Right forelimb (tissue), 1 donor: ENCODE measurements at places on chromosomes 2 and 18.

- DNase-seq: no peak
Measured at GRCh38 chr2:156110890-156111289, 221.6 kb downstream of the NR4A2 start.

DNA sequence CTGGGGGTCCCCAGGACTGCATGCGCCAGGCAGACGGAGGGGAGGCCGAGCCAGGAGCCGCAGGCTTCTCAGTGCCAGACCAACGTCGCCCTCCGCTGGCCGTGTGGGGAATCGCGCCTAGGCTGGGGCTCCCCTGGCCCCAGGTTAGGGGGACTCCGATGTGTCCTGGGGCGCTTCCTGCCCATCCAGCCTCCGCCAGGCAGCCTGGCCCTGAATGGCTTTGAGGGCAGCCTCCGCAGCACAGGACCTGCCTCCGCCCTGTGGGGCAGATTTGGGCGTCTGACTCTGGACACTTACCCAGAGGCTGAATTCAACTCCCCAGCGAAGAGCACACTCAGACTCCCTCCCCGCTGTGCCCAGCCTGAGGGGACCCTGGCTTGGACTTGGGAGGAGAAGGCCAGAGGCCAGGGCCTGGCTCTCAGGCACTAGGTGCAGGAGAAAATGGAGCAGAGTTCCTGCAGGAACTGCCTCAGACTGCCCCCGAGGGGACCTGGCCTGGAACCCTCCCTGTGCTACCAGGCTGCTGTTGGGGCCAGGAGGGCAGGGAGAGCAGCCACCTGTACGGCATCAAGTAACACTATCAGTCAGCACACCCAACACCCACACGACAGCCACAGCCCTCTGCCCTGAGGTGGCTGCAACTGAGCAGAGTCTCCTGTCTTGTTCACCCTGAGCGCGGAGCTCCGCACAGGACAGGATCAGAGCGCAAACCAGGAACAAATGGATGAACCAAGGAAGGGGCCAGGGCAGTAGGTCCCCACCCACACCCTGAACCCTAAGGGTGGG is 597 bp upstream of the TEKT4 start:
- DNase-seq: peak; percentile 33

GRCh38 chr18:63102941-63103744 is 216.4 kb downstream of the BCL2 start:
- DNase-seq: no peak

DNA sequence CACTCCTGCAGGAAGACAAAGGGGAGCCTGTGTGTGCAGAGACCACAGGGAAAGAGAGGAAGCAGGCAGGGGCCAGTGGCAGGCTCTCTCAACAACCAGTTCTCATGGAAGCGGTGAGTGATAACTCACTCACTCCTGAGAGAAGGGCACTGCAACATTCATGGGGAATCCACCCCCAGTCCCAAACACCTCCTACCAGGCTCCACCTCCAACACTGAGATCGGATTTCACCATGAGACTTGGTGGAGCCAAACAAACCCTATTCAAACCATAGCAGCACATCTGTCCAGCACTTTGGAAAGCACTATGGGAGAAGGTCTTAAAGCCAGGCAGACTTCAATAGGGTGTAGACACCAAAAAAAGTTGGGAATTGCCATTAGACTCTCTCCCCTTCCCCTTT is 345.7 kb upstream of the SPRED2 start:
- DNase-seq: no peak

- no peak for DNase-seq
Measured at GRCh38 chr2:187313831-187314230, 134.2 kb downstream of the CALCRL start.

GRCh38 chr2:219733106-219733505 is 105.7 kb downstream of the SLC4A3 start:
- DNase-seq: no peak

DNA sequence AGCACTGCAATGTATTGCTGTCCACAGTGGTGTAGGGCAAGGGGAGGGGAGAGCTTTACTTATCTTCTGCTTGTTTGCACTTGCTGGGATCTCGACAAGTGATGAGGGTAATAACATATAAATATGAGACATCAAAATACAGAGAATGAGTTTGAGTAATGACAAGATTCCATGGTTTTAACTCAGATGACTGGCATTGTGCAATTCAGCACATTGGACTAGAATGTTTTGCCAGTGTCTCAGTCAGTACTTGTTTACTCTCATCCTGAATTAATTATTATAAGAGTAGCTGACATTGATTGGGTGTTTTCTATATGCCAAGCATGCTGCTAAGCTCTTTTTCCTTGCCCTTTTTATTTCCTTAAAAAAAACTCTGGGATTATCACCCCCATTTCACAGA is 306.7 kb upstream of the MMADHC start:
- no peak for DNase-seq

DNA sequence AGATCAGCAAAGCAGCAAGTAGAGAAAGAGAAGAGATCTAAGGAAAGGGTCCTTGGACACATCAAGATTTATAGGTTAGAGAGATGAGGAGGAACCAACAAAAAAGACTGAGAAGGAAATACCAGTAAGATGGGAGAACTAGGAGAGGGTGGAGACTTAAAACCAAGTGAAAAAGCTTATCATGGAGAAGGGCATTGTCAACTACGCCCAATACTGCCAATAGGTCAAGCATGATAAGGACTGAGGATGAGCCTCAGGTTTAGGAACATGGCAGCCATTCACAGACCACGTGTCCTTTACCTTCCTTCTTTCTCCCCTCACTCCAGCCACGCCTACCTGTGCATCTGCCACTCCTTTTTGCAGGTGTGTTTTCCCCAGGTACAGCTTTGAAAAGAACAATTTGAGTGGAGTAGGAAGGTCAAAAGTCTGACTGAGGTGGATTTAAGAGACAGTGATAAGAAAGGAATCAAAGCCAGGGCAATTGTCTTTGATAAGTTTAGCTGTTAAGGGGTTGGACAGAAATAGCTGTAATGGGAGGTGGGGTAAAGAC is 238.7 kb downstream of the STK39 start:
- no peak for DNase-seq

DNA sequence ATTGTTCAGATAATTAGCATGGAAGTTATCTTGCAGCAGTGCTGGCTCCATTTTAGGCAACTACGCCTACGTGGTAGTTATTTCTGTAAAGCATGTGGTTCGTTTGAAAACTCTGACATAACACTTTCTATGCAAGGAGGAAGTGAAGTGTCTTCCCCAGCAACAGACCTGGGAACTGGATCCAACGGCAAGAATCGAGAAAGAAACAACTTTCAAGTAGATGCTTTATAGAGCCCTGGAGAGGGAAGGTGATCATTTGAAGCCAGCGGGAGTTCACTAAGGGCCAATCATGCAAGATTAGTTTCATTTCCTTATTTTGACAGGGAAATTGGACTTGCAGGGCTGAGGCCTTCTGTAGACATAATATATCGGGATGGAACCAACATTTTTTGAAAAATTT is 218.3 kb downstream of the ACKR3 start:
- no peak for DNase-seq

DNA sequence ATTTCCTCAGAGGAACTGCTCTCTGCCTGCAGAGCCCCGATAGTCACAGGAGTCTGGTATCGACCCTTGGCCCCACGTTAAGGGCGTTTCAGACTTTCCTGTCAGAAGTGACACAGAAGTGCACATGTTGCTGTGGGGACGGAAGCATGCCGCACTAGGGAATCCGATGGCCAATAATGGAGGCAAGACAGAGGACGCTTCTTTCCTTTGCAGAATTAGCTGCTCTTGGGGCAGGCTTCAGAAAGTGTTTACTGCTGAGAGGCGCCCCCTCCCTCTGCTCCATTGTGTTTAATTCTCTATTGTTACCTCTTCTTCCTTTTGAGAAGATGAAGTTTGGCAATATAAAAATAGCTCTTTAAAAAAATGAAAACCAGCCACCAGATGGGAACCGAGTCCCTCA is 118.6 kb upstream of the EML6 start:
- no peak for DNase-seq

DNA sequence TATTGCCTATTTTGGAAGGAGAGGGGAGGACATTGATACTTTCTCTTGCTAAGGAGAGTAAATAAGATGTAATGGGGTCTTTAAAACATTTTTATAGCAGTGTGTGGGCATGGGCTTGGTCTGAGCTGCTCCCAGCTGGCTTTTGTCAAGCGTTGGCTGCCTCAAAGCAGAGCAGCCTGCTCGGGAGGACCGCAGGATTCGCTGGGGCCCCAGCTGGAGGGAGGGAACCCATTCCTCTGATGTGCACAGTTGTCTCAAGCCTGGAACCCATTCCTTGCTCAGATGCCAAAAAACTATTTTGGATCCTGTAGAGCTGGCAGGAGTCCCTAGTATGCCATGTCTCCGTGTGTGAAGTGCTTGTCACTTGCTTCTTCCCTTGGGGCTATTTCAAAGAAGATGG is 59.4 kb upstream of the RMDN2 start:
- DNase-seq: no peak

DNA sequence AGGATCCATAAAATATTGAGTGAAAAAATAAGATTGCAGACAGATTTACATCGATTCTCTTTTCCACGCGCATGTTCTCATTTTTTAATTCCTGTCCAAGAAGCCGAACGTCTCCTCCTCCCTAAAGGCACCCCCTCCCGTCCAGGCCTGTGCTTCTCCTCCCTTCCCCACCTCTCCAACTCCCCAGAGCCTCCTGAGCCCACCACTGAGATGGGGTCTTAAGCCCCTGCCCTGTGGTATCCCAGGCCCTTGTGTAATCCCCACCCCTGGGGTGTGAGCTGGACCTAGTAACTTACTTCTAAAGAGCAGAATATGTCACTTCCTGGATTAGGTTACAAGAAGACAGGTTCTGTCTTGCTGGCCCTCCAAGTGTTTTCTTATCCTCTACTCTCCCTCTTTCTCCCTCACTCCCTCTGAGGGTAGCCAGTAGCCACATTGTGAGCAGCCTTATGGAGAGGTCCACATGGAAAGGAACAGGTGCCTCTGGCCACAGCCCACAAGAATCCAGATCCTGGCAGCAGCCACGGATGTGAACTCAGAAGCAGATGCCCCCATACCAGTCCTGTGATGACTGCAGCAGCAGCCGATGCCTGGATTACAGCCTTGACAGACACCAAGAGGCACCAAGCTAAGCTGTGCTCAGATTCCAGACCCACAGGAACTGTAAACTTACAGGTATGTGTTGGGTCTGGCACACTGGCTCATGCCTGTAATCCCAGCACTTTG is 39.6 kb upstream of the OTOS start:
- no peak for DNase-seq

GRCh38 chr2:199798831-199799580 is 52.0 kb downstream of the FTCDNL1 start:
- peak; percentile 54 for DNase-seq

- no peak for DNase-seq
Measured at GRCh38 chr2:172285010-172285621, 142.3 kb upstream of the ITGA6 start.

DNA sequence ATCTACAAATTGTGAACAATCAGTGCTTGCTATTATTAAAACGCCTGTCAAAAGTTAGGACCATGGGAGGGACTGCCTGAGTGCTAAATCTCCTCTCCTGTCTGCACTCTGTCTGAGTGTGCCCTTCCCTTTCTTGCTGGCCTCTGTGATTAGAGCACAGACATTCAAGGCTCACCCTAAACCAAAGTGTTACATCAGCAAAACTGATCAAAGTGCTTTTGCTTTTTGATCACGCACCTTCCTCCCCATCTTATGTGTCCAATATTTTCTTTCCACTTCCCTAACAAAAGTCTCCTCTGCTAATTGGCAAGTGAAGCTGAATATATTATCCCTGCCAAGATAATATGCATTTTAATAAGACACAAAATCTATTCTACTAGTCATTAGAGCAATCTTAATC is 30.5 kb upstream of the DNAJC10 start:
- DNase-seq: no peak

DNA sequence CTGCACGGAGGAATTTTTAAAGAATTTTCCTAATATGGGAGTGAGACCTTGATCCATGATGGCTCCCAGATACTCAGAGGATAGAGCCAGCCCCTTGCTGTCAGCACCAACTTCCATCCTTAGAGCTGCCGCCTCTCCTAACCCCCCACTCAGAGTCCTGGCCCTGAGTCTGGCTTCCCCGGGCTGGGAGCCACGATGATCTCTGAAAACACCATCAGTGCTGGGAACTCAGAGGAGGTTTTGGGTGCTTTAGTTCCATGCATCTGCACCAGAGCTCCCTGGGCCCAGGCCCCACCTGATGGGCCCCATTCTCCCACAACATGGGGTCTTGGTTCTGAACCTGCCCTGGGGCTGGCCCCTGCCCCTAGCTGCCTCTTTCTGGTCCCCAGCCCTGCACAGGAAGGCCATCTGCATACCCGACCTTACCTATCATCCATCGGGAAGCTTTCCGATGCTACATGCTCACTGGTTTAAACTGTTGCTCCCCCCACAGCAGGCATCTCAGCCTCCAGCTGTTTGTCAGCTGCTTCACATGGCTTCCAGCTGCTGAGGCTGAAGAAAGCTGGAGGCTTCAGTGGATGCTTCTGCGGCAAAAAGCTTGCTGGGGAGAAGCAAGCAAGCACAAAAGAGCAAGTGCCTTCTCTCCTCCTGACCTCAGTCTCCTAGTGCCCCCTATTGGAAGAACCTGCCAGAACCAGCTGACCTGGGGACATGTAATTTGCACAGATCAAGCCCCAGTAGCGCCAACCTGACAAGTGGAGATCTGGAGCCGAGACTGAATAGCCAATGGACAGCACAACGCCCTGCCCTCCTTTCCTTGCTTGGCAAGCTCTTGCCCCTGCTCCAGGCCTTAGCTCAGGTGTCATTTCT is 24.2 kb upstream of the RHOB start:
- DNase-seq: peak; percentile 69

- no peak for DNase-seq
Measured at GRCh38 chr2:130791617-130791939, 36.2 kb downstream of the AMER3 start.

GRCh38 chr18:692824-693223 is 19.6 kb downstream of the ENOSF1 start:
- DNase-seq: no peak

DNA sequence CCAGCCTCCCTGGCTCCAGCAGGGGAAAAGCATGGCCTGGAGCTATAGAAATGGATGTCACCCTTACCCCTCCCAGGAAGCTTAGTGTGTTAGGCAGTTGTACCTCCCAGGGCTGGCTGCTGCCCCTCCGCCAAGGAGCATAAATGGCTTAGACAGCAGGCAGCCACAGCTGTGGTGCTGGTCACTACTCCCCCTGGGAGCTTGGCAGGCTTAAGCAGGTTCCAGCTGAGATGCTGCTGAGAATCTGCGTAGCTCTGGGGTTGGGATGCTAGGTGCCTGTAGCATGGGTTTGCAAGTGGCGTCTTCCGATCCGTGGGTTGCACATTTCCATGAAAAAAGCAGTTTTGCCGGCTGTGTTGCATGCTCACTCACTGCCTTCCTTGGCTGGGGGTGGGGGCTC is 369.7 kb downstream of the CTNNA2 start:
- DNase-seq: no peak

- DNase-seq: no peak
Measured at GRCh38 chr2:60925994-60926740, 44.8 kb downstream of the REL start.

DNA sequence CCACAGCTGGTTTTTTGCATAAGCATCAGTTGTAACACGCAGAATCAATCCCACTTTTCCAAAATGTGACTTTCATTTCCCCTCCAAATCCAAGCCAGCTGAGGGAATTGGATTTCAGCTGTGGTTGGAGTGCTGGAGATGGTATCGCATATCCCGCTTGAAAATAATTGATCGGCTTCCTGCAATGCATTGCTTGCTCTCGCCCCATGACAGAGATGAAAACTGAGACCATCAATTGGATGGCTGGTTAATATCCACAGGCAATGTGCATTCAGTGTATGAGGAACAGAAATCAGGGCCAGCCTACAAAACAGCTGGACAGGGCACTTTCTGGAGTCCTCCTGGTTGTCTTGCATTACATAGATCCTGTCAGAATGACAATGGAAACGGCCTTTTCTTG is 135.3 kb downstream of the MAIP1 start:
- DNase-seq: no peak
